Activated T-helper 1 cell treated with Interleukin-2 at 50 U/mL for 16 hours (primary cell): ENCODE measurements at places on chromosomes 3 and 15.

- no peak for DNase-seq
Observed at GRCh38 chr3:37198996-37199395, 24.6 kb upstream of the LRRFIP2 start.

GRCh38 chr3:195882002-195882441, 26.3 kb downstream of the TNK2 start:
- no peak for DNase-seq

DNA sequence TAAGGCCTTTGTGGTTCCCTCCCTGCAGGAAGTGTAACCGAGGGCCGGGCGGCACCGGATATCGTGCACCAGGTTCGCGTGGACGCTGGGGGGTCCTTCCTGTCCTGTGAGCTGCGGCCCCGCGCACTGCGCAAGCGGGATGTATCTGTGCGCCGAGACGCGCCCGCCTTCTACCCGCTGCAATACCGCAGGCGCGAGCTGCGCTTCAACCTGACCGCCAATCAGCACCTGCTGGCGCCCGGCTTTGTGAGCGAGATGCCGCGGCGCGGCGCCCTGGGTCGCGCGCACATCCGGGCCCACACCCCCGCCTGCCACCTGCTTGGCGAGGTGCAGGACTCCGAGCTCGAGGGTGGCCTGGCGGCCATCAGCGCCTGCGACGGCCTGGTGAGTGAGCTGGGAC, 35.9 kb downstream of the SAXO2 start:
- DNase-seq = peak; percentile 58

DNA sequence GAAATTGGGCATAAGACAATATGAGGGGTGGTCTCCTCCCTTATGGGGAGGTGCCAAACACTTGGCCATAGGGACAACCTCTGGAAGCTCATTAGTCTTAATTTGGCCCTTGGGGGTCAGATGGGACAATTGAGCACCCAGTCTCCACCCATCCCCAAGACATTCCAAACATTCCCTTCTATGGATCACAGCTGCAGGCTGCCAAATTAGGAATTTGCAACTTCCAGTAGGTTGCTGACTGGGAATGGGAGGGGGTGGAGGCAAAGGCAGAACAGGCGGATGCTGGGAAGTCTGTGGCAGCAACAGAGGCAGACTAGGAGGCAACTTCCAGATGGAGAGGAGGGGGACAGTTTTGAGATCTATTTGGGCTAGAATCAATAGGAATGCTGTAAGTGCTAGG, 1.4 kb upstream of the PDHB start:
- no peak for DNase-seq

DNA sequence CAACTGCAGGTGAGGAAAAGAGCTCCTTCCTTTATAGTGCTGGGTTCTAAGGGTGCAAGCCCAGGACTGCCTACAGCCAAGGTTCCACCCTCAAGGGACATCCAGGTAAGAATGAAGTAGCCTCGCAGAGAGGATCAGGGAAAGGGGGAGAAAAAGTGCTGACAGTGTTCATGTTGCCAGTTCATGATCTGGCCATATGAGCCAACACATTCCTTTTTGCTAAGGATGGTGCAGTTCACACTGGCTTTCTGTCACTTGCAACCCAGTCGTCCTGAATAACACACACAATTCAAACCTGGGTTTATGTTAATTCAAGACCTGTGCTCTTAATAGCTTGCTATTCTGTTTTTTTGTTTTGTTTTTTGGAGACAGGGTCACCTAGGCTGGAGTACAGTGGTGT, 9.0 kb downstream of the CLN6 start:
- DNase-seq = no peak

GRCh38 chr15:100093211-100094126, 248.3 kb downstream of the ADAMTS17 start:
- no peak for DNase-seq

GRCh38 chr3:107861904-107862303, 228.9 kb downstream of the CD47 start:
- DNase-seq = no peak

GRCh38 chr15:92316586-92317295, 76.9 kb upstream of the ST8SIA2 start:
- DNase-seq = no peak

DNA sequence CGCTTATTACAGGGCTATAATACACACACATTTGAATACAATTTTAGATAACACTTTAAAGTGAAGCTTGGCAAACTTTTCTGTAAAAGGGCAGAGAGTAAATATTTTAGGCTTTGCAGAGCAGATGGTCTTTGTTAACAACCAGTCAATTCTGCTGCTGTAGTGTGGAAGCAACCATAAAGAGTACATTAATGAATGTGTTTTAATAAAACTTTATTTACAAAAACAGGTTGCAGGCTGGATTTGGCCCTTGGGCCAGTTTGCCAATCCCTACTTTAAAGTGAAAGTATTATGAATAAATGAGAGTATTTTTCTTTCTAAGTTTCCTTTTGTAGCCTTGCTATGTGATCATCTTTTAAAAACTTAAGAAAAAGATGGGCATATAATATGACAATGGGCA, 20.7 kb upstream of the ANKRD34C start:
- DNase-seq = no peak

DNA sequence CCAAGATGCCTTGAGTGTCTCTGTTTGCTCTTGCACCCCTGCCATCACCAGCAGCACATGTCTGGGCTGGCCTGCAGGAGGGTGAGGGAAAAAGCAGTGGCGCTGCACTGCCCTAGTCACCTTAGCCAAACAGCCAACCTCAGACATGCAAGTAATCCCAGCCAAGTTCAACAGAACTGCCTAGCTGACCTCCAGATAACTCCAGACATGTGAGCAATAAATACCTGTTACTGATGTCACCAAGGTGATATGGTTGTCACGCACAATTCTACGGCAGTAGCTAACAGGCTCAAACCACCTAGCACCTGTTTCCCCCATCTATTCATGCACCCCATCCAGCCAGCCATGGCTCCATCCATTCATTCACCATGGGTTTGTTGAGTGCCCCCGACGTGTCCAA, 99.9 kb downstream of the SRGAP3 start:
- DNase-seq = no peak

GRCh38 chr3:100954199-100954935, 38.9 kb downstream of the ABI3BP start:
- no peak for DNase-seq

GRCh38 chr15:49370782-49371181, 52.3 kb upstream of the FGF7 start:
- DNase-seq = no peak

- no peak for DNase-seq
Observed at GRCh38 chr3:141015481-141015880, 35.7 kb upstream of the SPSB4 start.

GRCh38 chr3:15782429-15782828, 15.3 kb downstream of the ANKRD28 start:
- no peak for DNase-seq

- DNase-seq = no peak
Observed at GRCh38 chr3:33144433-33144832, 30.6 kb downstream of the CRTAP start.

GRCh38 chr15:32967521-32967920, 227.0 kb downstream of the FMN1 start:
- DNase-seq = no peak

DNA sequence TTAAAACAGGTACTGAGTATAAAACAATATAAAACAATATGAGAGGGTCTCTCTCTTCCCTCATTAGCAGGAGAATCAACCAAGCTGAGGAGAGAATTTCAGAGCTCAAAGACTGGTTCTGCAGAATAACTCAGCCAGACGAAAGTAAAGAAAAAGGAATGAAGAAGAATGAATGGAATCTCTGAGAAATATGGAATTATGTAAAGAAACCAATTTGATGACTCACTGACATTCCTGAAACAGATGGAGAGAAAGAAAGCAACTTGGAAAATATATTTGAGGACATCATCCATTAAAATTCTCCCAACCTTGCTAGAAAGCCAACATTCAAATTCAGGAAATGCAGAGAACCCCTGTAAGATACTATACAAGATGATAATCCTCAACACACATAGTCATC, 630.9 kb downstream of the PYDC2 start:
- DNase-seq = no peak

DNA sequence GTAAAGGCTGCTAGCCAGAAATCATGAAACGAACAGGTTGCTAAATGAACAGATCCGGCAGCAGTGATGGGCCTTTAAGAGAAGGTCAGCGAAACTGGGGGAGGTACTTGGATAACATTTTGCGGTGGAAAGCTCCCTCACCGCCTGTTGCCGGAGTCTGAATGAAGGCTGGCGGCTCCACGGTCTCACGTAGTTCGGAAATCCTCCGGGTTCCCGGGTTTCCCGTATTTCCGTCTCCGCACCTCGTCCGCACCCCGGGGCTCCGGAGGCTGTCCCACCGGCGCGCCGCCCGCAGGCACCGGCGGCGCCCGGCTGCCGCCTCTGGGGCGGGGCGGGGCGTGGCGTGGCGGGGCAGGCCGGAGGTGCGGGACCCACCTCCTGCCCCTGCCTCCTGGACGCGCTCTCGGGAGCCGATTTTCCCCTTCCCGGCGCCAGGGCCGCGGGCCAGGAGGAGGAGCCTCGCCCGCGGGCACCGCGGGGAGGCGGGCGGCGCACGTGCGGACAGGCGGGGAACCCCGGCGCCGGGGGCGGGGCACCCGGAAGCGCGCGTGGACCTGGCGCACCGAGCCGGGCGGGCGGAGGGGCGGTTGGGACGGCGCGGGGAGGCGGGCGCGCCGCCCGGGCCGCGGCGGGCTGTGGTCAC, at the start of gene ZDHHC23:
Gene ZDHHC23 (plus strand): TSS at position 642 of the 643 bp plus-strand sequence. CDS start 790 bp downstream, outside the sequence.
- peak; percentile 60 for DNase-seq

DNA sequence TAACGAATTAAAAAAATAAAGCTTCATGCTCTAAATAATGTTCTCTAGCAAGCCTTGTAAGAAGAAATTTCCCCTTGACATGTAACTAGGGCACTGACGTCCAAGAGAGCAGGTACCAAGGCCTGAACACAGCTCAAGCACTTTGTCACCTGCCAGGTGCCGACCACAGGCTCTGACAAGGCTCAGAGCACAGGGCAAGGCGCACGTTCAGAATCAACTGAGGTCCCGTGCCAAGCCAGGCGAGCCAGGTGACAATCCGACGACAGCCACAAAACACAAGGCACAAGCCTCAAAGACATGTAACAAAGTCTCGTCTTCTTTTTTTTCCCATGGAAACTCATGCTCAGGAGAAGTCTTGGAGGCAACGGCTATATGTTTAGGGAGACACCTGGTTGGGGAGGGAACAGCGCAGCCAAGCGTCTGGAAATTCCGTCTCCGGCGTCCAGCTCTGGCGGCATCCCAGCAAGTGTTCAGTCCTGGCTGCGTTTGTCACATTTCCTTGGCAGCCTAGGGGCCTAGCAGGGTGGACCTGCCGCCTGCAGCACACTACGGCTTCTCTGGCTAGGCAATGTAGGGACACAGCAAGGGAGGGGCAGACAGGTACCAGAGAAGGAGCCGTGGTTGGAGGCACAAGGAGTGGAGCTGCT, 76.7 kb downstream of the ADAMTS17 start:
- no peak for DNase-seq

- DNase-seq = no peak
Observed at GRCh38 chr15:70528270-70528706, 235.1 kb downstream of the UACA start.

DNA sequence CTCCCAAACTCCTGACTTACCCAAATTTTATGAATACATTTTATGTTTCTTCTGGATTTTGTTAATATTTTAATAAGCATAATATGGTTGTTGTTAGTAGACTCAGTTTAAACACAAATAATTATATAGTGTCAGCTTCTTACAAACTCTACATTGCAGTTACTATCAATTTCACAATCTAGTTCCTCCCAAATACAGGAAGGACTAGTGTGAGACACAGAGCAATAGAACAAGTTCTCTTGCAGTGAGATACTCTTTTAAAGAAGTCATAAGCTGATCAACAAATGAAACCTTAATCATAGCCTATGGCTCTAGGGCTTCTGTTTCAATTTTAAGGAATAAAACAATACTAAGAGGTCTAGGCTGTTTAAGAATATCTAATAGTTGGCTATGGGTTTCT, 86.1 kb downstream of the SAMMSON start:
- DNase-seq = no peak

- no peak for DNase-seq
Observed at GRCh38 chr15:35857567-35858226, 311.7 kb upstream of the DPH6 start.

DNA sequence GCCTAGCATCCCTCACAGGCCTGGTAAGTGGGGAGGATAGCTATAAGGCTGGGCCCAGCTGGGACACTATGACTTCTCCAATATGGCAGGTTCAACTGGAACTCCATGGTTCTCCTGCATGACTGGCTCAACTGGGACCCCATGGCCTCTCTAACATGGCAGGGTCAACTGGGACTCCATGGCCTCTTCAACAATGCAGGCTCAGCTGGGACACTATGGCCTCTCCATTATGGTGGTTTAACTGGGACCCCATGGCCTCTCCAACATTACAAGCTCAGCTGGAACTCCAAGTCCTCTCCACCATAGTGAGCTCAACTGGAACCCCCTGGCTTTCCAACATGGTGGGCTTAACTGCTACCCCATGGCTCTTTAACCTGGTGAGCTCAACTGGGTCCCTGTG, 58.2 kb upstream of the SEC61A1 start:
- DNase-seq = no peak

DNA sequence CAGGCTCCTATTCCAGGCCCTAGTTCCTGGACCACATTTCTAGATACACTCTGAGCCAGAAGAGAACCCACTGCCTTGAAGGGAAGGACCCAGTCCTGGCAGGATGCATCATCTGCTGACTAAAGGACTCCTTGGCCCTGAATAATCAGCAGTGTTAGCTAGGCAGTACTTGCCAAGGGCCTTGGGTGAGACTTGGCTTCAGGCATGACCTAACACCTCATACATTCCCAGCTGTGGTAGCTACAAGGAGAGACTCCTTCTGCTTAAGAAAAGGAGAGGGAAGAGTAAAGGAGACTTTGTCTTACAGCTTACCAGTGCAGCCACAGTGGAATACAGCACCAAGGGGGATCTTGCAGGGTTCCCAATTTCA, 26.4 kb downstream of the PEAK1 start:
- no peak for DNase-seq
